Pons (tissue), 1 donor: ENCODE measurements at places on chromosomes 2 and 18.

DNA sequence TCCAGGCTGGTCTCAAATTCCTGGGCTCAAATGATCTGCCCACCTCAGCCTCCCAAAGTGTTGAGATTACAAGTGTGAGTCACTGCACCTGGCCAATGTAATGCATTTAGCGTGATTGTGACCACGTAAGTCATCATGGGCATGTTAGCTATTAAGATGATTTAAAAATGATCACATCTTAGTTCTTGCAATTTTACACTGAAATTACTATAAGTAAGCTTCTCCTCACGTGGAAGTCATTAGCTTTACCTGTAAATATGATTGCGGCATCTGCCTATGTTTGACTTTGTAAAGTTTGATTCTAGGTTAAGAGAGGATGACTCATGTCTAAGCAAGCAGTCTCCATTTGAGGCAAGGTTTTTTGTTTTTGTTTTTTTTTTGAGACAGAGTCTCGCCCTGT is 85.5 kb downstream of the PMAIP1 start:
- DNase-seq = no peak

- DNase-seq = no peak
These were observed 358.1 kb upstream of the ETAA1 start for GRCh38 chr2:67039058-67039457.

DNA sequence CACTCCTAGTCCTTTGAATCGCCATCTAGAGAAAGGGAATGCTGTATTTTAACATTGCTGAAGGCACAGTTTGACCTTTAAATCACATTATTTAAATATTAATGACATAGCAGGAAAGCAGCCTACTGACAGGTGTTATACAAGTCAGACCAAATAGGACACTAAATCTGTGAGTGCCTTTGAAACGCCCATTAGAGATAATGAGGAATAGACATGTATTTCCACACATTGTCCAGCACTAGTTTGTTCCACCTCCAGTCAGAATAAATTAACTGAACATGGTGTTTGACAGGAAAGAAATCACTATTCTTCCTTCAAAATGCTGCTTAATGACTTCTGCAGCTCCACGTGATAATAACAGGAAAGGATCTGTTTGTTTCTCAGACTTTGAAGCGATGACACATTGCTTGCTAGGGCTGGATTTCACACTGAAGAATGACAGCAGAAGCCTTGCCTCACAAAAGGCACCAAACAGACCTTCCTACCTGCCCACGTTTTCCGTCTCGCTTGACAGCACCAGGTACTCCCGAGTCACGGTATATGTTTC is 90.5 kb upstream of the DDX18 start:
- DNase-seq = no peak

- no peak for DNase-seq
These were observed 190.1 kb downstream of the MGAT5 start for GRCh38 chr2:134443814-134444480.

DNA sequence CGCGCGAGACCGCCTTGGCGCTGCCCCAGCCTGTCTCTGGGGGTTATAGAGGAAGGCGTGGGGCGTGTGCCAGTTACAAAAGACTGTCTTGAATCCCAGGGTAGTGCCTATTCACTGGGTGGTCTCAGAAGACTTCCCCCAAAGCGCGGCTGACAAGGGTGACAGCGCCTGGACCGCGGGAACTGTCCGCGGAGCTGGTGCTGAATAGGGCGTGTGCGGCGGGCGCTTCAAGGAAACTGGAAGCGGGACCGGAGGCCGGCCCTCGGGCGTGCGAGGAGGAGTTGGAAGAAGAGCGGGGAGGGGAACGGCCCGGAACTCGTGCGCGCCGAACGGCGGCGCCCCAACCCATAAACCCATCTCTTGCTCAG is 2.3 kb downstream of the EGR4 start:
- DNase-seq = no peak

GRCh38 chr2:23620841-23621341 is 235.9 kb downstream of the KLHL29 start:
- no peak for DNase-seq

- DNase-seq = no peak
These were observed 50.5 kb downstream of the SLC4A5 start for GRCh38 chr2:74292751-74293150.

GRCh38 chr18:59381949-59382348 is 22.9 kb upstream of the LMAN1 start:
- no peak for DNase-seq

DNA sequence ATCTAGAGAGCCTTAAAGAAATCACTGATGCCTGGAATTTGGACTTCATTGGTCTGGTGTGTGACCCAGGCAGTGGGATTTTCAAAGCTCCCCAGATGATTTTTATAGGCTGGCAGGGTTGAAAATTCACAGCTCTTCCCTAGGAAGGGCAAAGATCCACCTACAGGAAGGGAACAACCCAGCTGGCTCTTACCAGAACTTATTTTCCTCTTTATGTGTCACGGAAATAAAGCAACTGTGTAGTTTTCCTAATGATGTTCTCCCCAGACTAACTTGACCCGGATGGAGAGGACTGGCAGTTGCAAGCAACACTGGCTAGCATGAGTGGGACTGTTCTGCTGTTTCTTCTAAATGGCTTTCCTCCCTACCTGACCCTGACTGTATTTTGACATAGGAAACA is 235.6 kb downstream of the ALPK2 start:
- DNase-seq = no peak

DNA sequence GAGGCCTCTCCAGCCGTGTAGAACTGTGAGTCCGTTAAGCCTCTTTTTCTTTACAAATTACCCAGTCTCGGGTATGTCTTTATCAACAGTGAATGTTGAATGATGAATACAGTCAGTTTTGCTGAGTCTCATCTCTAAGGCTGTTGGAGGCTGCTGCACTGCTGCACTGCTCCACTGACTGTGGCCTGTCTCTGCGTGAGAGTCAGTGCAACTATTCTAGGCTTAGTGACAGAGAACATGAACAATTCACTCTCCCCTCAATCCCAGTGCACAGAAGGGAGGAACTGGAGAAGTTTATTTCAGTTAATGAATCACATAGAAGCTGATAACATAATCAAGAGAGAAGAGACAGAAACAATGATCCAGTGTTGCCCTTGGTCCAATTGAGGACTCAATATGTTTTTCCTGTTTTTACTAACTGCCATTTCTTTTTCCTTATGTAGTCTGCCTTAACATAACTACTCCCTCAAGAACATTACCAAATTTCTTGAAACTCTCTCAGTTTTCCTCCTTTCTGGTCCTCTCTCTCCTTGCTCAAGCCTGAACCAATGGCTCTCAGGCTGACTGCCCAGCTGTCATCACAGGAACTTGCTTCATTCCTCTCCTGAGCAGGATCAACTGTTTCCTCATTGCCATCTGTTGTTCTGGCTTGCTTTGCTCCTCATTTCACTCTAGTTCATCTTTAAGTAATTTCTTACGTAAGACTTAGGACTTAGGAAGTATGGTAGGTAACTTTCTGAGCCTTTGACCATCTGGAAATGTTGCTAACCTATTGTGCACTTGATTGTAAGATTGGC is 483.2 kb downstream of the METTL4 start:
- DNase-seq = peak; percentile 24

- DNase-seq = no peak
These were observed 12.0 kb upstream of the CRIM1 start for GRCh38 chr2:36343606-36344005.

DNA sequence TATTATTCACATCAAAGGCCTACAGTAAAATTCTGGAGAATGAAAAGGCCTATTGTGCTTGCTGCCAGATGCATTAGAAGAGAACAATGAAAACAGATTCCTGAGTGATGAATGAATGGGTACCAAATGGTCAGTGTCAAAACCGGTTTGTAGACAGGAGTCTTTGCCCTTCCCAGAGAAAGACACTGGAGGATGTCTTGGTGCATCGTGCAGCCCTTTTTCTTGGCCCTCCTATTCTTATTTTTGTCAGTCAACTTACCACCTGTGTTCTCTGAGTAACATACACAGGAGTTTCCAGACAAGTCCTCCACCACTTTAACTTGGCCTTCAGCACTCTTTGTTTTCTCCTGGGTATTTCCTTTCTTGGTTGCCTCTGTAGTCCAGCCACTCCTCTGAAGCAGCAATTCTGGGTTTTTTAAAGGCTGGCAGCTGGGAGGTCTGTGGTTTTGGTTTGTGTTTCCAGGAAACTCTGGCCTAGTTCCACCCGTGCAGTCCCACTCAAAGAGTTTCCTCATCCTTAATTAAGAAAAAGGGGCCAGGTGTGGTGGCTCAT is 29.4 kb downstream of the PSTPIP2 start:
- peak; percentile 62 for DNase-seq
